ENCODE measurements at places on chromosomes 11 and 22.

GRCh38 chr11:46160100-46160499 is 38.8 kb upstream of the PHF21A start:
- no peak for DNase-seq

DNA sequence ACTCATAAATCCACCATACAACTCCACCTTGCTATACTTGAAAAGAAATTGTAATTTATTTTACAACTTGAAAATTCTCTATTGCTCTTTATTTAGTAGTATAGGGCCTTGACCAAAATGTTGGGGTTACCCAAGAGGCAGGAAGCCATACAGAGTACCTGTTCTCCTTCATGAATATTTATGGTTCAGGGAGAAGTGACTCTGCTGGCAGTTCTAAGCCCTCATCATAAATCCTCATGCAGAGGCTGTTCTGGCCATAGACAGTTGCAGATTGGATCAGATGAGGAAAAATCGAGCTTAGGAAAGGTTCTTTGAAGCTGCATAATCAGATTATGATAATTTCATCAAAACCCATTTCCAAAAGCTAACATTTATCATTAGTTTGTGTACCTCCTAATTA is 449.4 kb upstream of the TENM4 start:
- DNase-seq, result no peak

GRCh38 chr11:12675951-12676711 is 1.9 kb downstream of the TEAD1 start:
- no peak for DNase-seq

DNA sequence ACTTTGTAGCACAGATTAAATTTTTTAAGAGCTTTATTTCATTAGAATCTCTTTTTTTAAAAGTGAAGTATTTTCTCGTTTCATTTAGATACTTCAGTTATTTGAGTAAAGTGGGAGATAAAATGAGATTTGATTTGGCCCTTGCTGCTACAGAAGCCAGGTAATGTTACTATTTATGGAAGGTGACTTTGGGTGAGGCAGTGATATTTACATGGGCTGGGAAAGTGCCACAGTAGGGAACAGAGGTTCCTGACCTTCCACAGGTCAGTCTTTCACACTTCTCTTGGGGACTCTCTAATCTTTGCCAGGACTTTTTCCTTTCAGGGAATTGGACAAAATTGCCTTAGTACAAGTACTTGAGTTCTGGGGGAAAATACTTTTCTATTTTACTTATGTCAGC is 20.4 kb downstream of the CTR9 start:
- no peak for DNase-seq

DNA sequence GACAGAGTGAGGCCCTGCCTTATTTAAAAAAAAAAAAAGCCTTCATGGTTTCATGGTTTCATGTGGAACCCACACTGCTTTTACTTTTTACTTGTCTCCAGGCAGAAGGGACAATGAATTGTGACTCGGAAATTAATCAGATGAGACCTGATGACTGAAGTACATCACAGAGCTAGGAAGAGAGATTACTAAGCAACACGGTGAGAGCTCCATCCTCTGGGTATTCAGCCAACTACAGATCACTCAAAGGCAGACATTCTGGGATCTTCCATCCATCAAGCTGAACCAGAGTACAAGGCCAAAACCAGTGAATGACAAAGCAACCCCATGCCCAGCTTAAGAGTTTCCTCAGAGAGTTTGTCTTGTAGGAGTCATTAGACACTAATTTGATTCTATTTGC is 433.2 kb downstream of the SOX6 start:
- no peak for DNase-seq

GRCh38 chr11:60848714-60849151 is 6.8 kb downstream of the CCDC86 start:
- no peak for DNase-seq

- DNase-seq, result no peak
These were observed 10.0 kb downstream of the WNT7B start for GRCh38 chr22:45966895-45967365.

- no peak for DNase-seq
These were observed 3.6 kb downstream of the ARHGAP8 start for GRCh38 chr22:44755956-44756361.

GRCh38 chr11:10592331-10592730 is 23.9 kb upstream of the LYVE1 start:
- no peak for DNase-seq

- no peak for DNase-seq
These were observed 23.4 kb upstream of the CLMP start for GRCh38 chr11:123218451-123218850.

DNA sequence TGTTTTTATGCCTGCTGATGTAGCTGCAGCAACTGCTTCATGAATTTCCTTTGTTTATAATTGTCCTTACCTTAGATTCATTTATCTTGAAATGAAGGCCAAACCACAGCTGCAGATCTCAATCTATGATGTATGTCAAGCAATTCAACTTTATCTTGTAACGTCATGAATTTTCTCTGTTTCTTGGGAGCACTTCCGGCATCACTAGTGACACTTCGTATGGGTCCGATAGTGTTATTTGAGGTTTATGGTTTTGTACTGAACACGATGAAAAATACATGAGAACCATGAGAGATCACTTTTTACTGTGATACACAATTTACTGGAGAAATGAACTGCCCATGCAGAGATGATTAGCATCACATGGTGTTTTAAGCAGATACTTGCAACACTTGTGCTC is 98.5 kb downstream of the CSTPP1 start:
- no peak for DNase-seq

Data from T-cell (primary cell).